CD4-positive, CD25-positive, alpha-beta regulatory T cell (primary cell): ENCODE measurements at places on chromosomes 16 and 17.

DNA sequence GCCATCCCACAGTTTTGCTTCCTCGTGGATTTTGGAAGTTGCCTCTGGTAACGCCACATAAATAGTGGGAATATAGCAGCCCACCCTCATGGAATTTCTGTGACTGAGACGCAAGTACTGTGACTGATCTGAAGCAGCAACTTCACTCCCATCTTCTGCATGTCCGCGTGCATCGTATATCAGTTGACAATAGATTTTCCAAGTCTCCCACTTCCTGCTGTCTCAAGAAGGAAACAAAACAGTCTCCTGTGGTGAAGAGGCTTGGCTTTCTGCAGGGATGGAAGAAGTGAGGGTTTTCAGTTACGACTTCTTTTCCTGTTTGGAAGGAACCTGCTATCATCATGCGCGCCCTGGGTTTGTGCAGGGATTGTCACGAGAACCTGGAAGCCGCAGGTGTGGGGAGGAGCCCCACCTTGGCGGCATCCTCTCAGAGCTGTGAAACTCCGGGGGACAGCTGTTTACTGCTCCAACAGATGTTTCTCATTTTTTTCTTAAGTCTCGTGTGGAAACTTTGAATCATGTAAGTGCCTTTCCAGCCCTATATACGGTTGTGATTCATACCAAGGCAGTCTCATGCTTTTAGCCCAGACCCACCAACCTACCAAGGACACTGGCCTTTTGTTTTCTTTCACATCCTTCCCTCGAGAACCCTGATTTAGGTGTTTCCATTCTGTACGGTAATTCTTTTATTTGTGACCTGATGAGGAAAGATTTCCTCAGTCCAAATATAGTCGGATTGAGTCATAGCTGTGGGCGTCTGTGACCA lies 57.5 kb downstream of the WIPI1 start:
- no peak for DNase-seq

DNA sequence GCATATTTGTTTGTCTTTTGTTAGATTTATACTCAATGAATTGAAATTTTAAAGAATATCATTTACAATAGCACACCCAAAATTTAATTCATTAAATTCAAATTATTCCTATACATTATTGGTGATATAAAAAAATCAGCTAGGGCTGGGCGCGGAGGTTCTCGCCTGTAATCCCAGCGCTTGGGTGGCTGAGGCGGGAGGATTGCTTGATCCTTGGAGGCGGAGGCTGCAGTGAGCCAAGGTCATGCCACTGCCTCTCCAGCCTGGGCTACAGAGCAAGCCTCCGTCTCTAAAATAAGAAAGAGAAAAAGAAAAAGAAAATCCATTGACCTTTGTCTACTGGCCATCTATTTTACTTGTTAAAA lies 4.5 kb upstream of the PRDM7 start:
- DNase-seq: no peak

DNA sequence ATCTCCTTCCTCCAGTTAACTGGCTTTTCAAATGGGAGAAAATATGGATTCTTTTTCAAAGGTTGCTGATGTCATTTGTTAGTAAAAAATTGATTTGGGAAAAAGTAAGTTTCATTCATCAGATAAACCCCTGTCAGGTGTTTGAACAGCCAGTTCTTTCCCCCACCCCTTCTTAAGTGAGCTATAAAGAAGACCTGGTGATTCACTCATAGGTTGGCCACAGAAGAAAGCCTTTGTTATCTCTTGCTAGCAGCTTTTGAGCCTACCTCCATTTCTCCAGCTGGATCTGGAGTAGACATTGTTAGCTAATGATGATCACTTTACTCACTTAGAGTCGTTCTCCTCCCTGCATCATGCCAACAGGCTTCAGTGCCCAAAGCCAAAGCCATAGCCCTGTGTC lies 63.0 kb downstream of the NLK start:
- no peak for DNase-seq

- DNase-seq: peak; percentile 71
These were observed 9.2 kb downstream of the CDIP1 start for GRCh38 chr16:4529085-4530060.

GRCh38 chr17:58268326-58268725 lies 12.4 kb downstream of the MPO start:
- no peak for DNase-seq

- DNase-seq: no peak
These were observed 38.2 kb downstream of the KSR1 start for GRCh38 chr17:27494192-27495091.

DNA sequence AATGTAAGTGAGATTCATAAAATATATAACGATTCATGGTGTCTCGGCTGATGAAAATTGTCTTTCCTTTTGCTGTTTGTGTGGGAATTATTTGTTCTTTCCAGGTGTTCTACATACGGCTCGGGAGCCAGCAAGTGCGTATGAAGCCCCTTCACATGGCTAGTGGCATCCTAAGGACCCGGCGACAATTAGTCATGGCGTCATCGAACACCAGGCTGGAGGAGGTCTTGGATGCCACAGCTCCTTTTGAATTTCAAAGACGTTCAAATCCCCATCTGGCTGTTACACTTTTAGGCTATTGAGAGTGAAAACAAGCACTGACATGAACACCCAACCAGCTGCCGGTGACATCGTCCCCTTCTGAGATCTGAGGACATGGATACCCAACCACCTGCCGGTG lies 397.7 kb upstream of the TNRC6C start:
- DNase-seq: no peak

DNA sequence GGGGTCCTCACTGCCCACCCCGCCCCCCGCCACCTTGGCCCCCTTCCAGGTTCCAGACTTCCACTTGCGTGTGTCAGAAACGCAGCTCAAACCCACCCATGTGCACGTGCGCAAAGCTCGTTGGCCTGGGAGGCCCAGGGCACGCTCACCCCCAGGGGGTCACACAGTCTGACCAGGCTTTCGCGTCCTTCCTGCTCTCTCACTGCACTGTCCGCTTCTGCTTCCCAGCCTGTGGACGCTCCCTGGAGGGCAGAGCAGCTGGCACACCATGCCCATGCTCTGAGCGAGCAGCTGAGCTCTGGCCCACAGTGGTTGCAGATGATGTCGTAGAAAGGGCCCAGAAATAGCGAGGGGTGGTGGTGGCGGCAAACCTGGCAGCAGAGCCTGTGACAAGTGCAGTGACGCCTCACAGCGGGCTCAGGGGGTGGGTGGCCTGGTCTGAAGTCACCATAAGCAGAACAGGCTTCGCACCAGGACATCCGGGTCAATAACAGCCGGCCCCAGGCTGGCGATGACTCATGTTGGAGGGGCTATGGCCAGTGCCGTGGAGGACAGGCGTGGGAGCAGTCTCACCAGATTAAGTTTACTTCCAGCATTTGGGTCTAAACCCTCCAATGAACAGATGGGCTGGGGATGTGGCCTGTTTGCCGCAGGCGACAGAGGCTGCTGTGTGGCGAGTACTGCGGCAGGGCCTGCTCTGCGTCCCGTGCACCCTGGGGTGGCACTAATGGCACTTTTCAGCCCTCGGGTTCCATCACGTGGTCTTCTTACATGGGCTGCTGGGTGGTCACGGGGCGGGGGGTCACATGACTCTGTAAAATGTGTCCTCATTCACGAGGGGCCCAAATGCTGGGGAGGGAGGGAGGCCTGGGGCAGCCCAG lies 49.0 kb downstream of the NT5M start:
- DNase-seq: no peak

DNA sequence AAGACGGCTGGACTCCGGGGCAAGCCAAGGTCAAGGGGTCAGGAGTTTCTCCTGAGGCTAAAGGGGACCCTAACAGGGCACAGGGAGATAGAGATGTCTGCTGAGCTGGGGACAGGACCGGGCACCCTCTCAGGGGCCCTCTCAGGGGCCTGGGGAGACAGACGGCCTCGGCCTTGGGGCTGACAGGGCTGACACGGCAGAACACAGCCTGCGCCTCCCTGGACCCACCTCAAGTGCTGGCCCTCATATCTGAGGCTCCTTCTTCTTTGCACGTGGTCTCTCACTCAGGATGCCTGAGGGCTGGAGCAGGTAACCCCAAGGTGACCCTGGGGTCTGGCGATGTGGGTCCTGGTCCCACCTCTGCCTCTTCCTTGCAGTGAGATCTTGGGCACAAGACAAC lies 186.9 kb upstream of the TNRC6C start:
- DNase-seq: no peak

DNA sequence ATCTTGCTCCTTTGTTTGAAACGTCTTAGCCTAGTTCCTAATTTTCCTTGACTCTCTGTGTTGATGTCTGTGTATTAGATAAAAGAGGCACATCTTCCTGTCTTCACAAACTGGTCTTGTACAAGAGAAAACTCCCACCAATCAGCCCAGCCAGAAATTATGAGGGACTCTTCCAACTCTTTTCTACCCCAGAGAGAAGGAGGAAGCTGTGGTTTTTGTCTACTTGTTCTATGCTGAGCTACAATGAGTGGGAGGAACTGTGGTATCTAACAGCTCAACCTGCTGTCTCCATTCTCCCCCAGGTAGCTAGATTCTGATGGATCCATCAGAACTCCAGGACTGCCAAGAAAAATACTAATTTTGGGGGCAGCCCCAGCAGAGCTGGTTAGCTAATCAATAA lies 392.5 kb downstream of the HS3ST3B1 start:
- no peak for DNase-seq

GRCh38 chr17:2828397-2829038 lies 32.3 kb downstream of the RAP1GAP2 start:
- peak; percentile 64 for DNase-seq

GRCh38 chr17:18235743-18236256 lies 10.4 kb downstream of the LLGL1 start:
- no peak for DNase-seq

DNA sequence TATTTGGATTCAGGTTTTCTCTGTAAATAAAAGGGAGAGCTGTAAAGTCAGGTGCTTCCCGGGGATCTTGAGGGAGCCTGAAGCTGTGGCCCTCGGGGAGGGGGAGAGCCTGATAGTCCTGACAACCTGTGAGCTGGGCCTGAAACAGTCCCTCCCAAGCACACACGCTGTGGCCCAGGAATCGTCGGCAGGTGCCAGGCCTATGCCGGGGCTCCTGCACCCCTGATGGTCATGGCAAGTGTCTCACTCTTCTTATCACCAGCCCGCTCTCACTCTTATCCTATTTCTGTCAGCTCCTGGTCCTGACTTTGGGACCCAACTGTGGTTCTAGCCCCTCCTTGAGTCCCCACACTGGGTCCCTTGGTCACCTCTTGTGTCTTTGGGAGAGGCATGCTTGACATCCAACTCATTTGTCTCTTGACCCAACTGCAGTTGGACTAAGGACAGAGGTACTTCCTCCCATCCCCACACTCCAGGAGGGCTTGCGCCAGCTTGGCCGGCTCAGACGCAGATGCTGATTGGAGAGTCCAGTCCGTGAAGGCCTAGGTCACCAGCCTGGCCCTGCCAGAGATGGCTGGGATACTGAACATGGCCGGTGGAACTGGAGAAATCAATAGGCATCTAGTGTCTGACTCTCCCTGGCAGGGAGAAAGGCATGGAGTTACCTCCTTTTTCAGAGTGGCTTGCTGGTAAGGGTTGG lies 170.5 kb upstream of the WSCD1 start:
- no peak for DNase-seq

DNA sequence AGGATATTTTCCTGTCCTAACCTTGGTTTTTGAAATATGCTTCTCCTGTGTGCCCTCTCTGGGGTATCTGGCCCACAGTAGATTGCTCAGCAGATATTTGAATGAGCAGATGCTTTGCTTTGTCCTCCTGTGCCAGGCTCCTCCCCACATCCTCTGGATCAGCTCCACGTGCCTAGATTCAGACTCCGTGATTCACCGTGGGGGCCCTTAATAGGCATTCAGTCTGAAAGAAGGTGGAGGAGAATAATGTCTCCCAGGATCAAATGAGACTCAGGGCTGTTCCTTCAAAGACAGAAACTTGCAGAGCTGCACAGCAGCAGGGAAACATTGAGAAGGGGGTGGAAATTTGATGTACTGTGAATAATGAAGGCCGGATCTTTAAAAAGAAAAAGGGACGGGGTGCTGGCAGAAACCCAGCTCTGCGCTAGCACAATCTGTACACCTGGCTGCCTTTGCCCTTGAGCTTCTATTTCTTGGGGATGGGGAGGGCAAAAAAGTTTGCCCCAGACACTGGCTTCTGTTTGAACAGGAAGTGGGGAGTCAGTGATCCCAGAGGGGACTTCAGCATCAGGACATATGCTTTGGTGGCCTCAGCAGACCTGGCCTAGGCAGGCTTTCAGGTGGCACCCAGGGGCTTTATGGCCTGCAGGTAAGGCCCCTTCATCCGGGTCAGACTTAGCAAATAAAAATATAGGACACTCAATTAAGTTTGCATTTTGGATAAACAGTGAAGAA lies 15.9 kb upstream of the SLC12A3 start:
- DNase-seq: no peak

DNA sequence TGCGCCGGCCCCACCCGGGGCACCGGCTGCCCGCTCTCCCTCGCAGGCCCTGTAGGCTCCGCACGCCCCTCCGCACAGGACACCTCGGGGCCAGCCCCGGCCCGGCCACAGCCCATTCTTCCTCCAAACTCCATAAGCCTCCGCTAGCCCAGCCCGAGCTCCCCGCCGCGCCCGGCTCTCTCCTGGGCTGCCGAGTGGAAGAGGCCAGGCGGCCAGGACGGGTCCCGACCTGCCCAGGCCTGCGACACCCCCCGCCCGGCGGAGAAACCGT lies 397 bp downstream of the NCOR1 start:
- DNase-seq: no peak

GRCh38 chr16:23757937-23758619 lies 3.3 kb downstream of the CHP2 start:
- DNase-seq: no peak

DNA sequence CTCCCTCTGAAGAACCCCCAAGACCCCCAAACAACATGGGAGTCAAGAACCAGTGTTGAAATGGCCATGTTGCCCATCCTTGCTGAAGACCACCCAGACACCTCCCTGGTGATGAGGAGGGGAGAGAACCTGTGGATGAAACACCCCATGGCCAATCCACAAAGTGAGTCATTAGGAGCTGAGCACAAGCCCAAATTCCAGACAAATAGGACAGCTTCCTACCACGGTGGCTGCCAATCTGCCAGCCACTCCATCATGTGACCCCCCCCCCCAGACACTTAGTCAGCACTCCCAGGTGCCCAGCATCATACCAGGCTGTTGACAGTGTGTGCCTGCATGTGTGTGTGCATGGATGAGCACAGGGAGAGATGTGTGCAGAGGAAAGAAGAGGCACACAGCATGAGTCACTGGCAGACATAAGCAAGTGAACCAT lies 26.4 kb upstream of the RPL38 start:
- DNase-seq: no peak

DNA sequence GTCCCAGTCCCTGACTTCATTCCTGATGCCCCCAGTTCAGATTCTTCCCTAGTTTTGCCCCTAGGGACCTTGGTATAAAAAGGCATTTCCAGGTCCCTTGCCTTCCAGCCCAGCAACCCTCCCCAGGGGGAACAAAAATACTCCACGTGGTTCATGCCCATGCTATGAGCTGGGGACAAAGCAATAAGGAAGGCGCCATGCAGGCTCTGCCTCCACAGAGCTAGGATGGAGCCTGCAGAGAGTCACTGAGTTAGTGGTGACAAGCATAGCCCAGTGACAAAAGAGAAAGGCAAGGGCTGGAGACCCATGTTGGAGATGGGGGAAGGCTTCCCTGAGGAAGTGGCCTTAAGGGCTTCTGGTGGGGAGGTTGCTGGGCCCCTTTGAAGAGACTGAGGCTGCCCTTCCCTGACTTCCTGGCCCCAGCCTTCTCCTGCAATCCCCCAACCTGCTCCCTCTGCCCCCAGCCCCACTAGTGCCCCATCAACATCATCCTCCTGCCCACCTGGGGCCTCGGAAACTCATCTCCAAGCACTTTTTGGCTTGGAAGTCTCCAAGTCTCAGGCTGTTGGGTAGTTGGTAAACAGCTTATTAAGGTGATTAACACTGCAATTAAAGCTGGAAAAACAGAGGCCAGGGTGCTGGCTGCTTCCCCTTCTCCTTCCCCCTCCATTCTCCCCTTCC lies 9.6 kb downstream of the DLX3 start:
- no peak for DNase-seq
